Thymus (tissue), 14 donors: ENCODE measurements at places on chromosomes 1 and 21. TPM values are rescaled to one million over a fixed set of nuclear protein-coding genes. Genes with fewer than 3 reads are reported as not detected.

- DNase-seq: no peak
These were observed 94.4 kb upstream of the GREM2 start for GRCh38 chr1:240706150-240706935.

- no peak for DNase-seq
These were observed 631.9 kb downstream of the PLPP3 start for GRCh38 chr1:55947446-55947845.

SPATA1 gene
- 5.1 TPM for total RNA-seq

CYP4A22 gene
- not detected for total RNA-seq

RBM11 gene
- 0.90 TPM for total RNA-seq

FGR gene
- 8.4 TPM for total RNA-seq
